ENCODE measurements at places on chromosomes 12 and 14.

DNA sequence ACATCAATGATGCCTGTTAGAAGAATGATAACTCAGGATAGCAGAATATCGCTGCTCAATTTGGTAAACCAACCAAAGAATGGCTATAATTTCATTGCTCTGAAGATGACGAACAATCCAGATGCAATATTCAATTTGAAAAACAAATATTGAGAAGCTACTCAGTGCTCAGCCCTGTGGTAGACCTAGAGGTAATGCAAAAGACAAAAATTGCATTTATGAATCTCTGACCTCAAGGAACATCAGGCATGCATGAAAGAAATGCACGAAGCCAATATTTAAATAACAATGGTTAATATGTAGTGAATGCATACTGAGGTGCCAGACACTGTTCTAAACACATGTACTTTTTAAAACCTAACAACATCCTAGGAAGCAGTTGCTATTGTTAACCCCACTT, 298.6 kb upstream of the TMTC1 start:
- DNase-seq = no peak

DNA sequence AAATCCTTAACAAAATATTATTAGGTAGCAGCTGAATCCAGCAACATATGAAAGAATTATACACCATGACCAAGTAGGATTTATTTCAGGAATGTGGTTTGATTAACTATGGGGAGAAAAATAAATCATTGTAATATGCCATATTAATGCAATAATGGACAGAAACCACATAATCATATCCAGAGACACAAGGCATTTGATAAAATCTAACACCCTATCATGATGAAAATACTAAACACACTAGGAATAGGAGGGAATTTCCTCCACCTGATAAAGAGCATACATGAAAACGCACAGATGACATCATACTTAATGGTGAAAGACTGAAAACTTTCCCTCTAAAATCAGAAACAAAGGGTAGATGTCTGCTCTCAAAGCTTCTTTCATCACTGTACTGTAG, 238.9 kb downstream of the PHLDA1 start:
- no peak for DNase-seq

GRCh38 chr12:71431991-71432390, 7.6 kb upstream of the LGR5 start:
- DNase-seq = no peak

DNA sequence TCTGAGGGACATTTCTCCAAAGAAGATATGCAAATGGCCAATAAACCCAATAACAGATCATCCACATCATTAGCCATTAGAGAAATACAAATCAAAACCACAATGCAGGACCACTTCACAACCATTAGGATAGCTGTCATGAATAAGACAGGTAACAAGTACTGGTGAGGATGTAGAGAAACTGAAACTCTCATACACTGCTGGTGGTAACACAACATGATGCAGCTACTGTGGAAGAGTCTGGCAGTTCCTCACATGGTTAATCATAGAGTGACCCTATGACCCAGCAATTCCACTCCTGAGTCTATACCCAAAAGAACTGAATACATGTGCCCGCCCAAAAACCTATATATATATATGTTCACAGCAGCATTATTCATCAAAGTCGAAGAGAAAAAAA, 39.0 kb downstream of the TTC9 start:
- no peak for DNase-seq

DNA sequence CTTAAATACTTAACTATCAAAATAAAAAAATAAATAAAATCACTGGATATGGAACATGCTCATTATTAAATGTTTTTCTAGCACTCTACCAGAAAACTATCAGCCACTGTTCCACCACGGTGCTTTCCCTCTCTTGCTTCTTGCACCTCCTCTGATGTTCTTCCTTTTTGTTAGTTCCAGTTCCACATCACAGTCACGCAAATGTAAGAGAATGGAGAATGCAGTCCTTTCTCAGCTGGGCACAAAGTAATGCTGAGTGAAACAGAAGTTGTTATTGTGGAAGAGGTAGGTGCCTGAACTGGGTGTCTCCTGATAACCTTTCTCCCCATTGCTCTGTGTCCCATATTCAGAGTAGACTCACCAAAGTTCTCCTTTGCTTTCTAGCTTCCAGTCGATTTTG, 1116.9 kb upstream of the TMEM132C start:
- DNase-seq = no peak

DNA sequence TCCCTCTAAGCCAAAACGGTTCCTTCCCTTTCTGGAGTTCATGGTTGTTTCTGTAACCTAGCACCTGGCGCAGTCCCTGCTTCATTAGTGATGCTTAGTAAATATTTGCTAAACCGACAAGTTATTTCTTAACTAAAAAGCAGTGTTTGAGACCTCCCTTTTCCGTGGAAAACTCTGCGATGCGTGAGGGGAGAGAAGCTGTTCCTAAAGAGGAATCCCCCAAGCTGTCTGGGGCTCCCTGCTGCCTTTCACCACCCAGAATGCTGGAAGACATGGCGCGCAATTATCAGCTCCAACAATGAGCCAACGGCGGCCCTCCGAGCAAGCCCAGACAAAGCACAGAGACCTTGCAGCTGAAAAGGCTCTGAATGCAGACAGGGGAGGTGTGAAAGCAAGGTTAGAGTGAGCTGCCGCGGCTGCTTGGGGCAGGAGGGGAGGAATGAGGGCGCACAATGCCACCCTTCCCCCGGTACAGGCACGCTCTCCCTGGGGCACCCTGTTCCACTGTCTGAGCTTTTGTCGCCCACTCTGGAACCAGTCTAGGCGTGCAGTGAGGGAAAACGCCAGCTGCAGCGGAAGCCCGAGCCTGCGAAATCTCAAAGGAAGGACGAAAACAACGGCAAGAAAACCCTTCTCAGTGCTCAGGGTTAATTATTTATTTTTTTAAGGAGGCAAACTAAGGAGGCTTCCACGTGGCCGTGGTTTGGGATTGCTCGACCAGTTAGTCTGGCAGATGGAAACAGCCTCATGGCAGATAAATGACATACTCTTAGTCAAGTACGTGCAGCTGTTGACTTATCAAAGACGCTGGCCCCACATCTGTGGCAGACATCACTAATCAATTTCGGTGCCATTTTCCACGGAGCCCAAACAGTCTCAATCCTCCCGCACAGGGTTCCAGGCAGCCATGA, 66.3 kb downstream of the RBM19 start:
- DNase-seq = no peak

DNA sequence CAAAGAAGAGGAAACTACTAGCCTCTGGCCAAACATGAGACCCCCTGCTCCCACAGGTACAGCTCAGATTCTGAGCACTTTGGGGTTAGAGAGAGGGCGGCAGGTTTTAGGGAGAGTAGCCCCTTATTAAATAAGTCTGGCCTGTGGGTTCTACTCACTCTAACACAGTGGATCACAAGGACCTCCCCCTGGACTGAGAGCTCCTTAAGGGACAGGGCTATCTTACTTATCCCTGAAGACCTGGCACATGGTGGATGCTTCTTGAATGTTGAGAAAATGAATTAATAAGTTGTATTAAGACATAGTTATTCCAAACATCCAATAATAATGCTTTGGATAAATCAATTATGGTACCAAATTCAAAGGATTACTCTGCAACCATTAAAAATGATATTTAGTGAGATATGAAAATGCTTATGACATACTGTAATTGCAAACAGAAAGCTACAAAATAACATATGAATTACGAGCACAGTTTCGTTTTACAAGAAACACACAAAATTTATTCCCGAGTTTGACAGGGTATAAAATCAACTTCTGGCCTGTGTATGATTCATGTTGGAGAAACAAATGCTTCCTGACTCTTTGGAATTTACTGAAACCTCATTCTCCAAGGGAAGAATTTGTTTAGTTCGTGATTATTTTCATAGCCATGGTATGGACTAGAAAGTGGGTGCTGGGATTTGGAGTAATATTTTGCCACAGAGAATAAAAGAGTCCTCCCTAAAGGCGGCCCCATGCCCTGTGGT, 59.3 kb upstream of the BDKRB2 start:
- DNase-seq = no peak

GRCh38 chr12:20436316-20436715, 68.0 kb downstream of the PDE3A start:
- no peak for DNase-seq

GRCh38 chr14:69090187-69090789, 62.6 kb downstream of the DCAF5 start:
- DNase-seq = peak; percentile 19
